ENCODE measurements at places on chromosomes 1 and 21. TPM values are rescaled to one million over a fixed set of nuclear protein-coding genes. Genes with fewer than 3 reads are reported as not detected.

The RAB13 gene
- total RNA-seq, result 43.3 TPM

The APOBEC4 gene
- total RNA-seq, result 0.66 TPM

The FHAD1 gene
- total RNA-seq, result 9.9 TPM

The C1orf185 gene
- total RNA-seq, result not detected

The BMP8B gene
- total RNA-seq, result 7.8 TPM

The TMPRSS15 gene
- 0.61 TPM for total RNA-seq

The MARK1 gene
- 35.9 TPM for total RNA-seq

The RGS1 gene
- 13.6 TPM for total RNA-seq

The NIBAN1 gene
- 19.6 TPM for total RNA-seq

The MIER1 gene
- total RNA-seq, result 33.1 TPM

Data from spinal cord (tissue), 10 donors.